Activated CD4-positive, alpha-beta T cell treated with anti-CD3 and anti-CD28 coated beads, Interleukin-2, Interleukin-4, amounts not matched to agents 100 ng/mL and 50 ng/mL, durations not matched to agents 16 hours and 8 hours (primary cell): ENCODE measurements at places on chromosomes 3 and 15.

DNA sequence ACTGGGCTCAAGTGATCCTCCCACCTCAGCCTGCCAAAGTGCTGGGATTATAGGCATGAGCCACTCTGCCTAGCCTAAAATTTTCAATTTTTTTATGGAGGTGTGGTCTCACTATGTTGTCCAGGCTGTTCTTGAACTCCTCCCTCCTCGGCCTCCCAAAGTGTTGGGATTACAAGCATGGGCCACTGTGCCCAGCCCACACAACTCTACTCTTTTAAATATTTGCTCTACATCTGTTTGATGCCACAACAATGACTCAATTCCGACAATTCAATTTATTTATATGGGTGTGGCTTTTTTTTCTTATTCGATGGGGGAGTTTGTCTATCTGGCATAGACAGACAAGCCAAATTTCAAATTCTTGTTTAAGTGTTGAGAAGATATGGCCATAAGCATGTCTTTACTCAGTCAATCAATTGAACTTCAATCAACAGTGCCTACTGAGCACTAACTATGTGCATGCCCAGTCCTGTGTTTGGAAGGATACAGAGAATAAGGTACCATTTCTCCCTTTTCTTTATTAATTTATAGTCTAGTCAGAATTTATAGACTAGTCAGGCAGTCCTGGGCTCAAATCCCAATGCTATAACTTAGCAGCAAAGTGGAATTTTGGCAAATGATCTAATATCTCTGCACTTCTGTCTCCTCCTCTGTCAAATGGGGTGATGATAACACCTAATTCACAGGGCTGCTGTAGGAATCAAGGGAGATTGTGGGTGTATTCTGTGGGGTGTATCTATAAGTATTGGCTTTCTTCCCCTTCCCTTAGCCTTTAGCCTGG, 54.6 kb upstream of the PIAS1 start:
- DNase-seq: no peak

DNA sequence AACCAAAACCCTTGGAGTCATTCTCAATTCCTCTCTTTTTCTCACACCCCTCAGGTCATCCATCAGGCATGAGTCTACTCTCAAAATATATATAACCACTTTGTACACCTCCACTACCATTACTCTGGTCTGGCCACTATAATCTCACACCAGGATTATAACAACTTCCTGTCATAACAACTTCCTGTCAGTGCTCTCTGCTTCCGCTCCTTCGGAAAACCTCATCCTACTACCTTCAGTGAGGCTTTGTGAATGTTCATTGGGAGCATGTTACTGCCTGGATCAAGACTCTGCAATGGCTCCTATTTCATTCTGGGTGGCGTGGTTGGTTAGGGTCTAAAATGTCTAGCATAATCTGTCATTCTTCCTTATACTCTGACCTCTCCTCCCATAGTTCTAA, 447.4 kb downstream of the MAGI1 start:
- DNase-seq: no peak

GRCh38 chr3:113501597-113501996, 13.4 kb downstream of the SPICE1 start:
- no peak for DNase-seq

DNA sequence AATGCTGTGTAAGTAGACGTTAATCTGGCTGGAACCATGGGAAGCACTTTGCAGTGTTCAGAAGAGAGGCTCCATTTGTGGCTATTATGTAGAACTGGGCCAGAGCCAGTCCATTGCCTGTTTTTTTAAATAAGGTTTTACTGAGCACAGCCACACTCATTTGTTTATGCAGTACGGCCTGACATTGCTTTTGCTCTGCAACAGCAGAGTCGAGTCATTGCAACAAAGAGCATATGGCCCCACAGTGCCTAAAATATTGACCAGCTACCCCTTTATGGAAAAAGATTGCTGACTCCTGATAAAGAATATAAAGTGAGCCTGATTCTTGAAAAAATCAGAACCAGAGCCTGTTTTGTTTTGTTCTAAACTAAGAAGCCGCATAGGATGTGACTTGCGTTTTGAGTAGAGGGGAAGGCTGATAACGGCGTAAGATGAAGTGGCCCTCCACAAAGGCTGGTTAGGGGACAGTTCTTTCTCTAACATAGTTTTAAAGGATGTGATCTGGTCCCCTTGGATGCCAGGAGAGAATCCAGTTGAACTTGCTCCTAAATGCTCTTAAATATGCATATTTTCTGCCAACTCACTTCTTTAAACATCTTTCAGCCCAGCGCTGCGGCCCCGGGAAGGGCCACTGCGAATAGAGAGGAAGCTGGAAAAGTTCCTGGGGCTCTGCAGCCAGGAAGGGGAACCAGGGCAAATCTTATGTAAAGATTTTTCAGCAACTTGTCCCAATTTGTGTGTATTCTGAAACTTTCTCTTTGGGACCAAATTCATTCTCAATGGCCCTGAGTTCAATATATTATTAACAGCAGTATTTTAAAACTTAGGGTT, 64.5 kb downstream of the GLDN start:
- no peak for DNase-seq

DNA sequence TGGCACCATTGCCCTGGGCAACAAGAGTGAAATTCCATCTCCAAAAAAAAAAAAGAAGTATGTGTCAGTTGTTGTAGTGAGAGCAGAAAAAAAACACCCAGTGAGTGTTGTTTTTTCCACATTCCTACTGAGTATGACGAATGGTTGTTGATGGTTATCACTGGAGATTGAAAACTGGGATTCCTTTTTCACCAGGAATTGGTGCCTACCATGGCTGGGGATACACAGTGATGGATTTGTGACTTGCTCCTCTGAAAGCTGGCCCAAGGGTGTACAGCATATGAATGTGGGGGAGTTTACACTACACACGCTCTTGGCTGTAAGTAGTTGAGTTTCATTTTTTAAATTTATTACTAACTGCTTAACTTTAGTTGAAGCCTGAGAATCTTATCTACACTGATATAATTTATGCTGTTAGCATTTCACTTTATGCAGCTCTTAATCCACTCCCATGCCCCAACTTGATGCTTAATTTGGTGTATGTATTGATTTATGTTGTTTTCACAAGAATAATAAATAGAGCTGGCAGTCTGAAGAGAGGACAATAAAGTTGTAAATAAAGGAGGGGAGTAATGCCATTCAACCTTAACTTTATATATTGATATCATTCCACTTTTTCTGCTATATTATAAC, 56.0 kb upstream of the MME start:
- no peak for DNase-seq

GRCh38 chr3:97691354-97691753, 73.2 kb upstream of the ARL6 start:
- DNase-seq: no peak
